ENCODE measurements at places on chromosomes 16 and 17.

DNA sequence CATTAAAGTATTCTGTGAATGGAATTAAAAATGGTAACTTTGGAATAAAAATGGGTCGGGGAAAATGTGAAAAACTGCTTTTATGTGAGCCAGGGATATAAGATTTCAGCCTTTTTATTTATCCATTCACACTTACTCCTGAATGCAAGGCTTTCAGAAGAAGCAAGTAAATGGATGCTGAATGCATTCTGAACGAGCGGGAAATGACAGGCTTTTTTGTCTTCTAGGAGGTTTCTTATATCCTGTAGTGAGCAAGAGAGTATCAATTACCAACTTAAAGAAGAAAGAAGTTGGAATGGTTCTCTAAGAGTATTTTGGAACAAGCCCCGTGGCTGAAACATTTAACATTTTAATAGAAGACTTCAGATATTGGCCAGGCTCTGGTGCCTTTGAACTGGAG lies 36.0 kb downstream of the NUP93 start:
- DNase-seq, result no peak

GRCh38 chr17:1882836-1883235 lies 53.0 kb downstream of the RPA1 start:
- DNase-seq, result peak; percentile 49

- no peak for DNase-seq
Observed at GRCh38 chr17:29151567-29151966, 28.6 kb downstream of the MYO18A start.

DNA sequence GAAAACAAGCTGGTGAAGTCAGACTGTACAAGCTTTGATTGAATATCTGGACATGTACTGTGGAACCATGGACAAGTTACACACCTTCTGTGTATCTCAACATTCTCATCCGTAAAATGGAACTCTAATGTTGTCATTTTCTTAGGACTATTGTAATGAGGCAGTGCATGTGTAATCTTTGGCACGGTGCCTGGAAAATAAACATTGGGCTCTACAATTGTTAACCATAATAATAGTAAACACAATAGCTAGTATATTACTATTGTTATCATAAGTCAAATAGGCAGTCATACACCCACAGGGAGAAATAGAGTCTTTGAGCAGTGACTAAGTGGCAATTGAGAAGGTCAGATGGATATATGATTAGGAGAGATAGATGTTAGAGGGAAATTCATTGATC lies 39.8 kb upstream of the ANKFN1 start:
- DNase-seq, result no peak

DNA sequence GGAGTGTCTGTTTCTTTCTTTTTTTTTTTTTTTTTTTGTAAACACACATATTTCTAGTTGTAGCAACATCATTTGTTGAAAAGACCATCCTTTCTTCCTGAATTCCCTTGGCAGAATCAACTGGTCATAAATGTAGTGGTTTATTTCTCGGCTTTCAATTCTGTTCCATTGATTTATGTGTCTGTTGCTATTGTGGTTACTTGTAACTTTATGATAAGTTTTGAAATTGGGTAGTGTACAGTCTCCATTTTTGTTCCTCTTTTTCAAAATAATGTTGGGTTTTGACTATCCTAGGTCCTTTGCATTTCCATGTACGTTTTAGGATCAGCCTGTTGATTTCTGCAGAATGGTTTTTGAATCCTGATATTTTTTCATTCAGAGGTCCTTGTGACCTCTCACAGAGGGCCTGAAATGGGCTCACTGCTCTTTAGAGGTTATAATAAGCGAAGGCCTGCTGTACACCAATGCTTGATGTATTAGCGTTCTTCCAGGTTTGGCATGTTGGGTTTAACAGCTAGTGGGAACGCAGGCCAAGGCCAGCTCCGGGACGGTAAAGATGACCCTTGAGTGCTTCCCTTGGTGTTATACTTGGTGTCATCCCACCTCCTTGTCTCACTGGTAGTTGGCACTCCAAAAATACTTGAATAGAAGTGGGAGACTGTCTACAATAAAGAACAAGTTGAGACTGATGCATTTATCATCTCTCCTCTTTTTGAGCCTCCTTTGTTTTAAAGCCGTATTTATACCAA lies 43.8 kb downstream of the ZNRF1 start:
- DNase-seq, result no peak

Data from CD4-positive, alpha-beta T cell treated with Interleukin-17A for 1 hour (primary cell).